ENCODE measurements at places on chromosomes 16 and 17. TPM values are rescaled to one million over a fixed set of nuclear protein-coding genes. Genes with fewer than 3 reads are reported as not detected.

Gene FMNL1
- 3.3 TPM for total RNA-seq

Gene TMEM231
- total RNA-seq: 7.9 TPM

Gene ASPA
- 1.4 TPM for total RNA-seq

Gene CALB2
- not detected for total RNA-seq

Gene VWA3A
- total RNA-seq: not detected

Gene RMI2
- total RNA-seq: 2.8 TPM

Gene MIEN1
- 41.2 TPM for total RNA-seq

Gene KSR1
- total RNA-seq: 7.4 TPM

Gene CLEC19A
- total RNA-seq: not detected
